ENCODE measurements at places on chromosomes 16 and 17.

DNA sequence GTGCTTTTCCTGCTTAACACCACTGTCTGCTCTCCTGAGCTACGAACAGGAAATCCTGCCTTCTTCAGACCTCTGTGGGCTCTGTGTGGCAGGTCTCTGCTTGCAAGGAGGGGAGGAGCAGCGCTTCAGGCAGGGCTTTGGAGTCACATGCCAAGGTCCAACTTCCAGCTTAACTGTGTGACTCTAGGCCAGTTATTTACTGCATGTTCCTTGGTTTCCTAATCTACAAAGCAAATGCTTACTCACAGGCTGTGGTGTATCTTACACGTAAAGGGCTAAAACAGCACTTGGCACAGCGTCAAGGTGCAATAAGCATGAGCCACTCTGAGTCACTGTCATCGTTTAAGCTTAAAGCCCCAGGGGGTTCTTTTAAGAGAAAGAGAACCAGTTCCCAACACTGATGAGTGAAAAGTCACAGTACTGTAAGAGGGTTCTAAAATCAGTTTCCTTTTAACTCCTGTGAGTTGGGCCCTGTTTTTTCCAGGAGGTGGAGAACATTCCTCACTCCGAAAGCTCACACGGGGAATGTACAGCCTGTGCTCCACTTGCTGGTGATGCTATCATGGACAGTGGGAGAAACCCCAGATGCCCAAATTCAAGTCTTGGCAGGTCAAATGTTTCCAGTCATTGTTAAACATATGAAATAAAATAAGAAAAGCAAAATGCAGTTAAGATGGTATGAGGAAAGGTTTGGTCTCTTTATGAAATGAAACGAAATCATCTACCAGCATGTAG is 54.1 kb upstream of the BCAR1 start:
- DNase-seq: no peak

- DNase-seq: no peak
These were observed 1.6 kb downstream of the HIC1 start for GRCh38 chr17:2056206-2057174.

DNA sequence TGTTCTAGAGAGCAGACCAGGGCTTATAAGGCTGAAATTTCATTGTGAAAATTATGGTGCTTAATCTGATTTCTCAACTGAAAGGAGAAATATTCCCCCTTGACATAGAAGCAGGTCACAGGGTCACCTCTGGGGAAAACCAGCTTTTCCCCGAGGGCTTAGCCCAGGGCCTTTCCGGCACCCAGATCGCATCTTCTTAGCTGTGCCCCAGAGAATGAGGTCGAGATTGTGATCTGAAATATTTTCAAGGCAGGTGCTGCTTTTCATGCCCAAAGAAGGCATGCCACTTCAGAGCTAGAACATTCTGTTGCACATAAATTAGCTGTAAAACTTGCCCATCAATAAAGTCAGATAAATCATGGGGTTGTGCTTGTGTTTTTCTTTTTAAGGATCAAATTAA is 25.4 kb upstream of the ARHGAP17 start:
- DNase-seq: no peak

DNA sequence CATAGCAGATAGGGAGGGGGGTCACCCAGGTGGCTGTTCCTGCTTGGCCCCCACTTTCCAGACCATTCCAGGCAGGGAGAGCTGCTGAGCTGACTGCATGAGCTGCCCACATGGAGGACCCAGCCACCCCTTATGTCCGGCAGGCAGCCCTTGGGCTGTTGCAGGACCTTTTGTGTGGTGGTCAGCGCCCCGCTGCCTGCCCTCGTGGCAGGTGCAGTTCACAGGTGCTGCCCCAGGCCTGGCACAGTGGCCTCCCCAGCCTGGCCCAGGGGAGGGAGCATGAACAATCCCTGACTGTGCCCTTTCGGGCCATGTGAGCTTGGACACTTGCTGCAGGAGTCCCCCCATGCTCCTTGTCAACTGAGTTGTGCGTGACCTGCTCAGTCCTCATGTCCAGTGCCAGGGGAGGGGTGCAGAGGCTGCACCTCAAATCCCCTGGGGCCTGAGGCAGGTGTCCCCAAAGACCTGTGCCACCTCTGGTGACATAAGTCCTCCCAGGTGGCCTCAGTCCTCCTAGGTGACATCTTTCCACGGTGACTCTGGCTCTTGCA is 8.6 kb downstream of the TBC1D26 start:
- DNase-seq: no peak

- no peak for DNase-seq
These were observed 12.0 kb upstream of the RNF157 start for GRCh38 chr17:76252040-76252954.

- DNase-seq: no peak
These were observed 102.8 kb downstream of the MYO1D start for GRCh38 chr17:32773856-32774694.

- no peak for DNase-seq
These were observed 7.5 kb downstream of the DNASE1L2 start for GRCh38 chr16:2243781-2244180.

DNA sequence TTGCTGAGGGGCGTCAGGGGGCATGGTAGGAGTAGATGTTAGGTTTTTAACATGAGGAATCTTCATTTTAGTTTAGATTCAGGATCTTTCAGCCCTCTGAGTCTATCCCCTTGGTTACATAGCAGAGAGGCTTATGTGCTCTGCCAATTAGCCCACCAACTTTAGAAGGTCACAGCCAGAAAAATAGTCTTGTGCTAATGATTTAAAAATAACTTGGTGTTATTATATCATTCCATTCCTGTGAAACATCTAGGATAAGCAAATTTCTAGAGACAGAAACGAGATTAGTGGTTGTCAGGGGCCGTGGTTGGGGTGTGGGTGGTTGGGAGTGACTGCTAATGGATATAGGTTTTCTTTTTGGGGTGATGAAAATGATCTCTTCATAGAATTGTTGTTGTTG is 183.7 kb downstream of the SNX29 start:
- DNase-seq: no peak

DNA sequence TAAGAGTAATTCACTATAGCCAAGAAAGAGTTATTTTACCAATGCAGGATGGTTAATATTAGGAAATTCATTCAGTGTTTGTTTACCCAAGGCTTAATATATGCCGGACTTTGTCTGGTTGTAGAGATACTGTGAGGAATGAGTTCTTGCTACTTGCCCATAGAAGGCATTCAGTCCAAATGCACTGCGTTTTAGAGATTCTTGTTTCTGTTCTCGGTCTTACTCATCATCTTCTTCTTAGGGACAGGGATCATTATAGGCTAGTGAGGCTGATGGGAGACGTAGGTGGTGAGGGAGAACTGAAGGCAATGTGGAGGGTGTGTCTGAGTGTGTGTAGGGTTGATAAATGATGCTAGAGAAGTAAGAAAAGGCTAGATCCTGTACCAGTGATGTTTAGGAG is 90.7 kb downstream of the OR1D5 start:
- DNase-seq: no peak

DNA sequence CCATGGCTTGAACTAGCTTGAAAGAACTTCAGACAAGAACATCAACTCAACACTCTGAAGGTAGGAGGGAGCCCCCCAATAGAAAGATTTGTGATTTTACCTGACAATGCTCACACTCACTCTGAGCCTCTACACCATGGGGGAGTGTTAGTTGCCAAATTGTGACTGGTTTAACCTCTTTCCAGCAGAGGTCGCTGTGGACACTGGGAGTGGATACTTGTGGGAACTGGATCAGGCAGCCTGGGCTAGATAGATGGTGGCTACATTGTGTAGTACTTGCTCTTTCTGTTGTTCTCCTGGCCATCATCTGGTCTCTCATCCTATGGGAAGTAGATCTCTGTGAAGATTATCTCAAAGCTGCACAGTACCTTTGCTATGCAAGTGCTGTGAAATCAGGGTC is 2.9 kb downstream of the SMPD3 start:
- DNase-seq: no peak

- DNase-seq: no peak
These were observed 308.9 kb upstream of the MON1B start for GRCh38 chr16:76882105-76882504.

DNA sequence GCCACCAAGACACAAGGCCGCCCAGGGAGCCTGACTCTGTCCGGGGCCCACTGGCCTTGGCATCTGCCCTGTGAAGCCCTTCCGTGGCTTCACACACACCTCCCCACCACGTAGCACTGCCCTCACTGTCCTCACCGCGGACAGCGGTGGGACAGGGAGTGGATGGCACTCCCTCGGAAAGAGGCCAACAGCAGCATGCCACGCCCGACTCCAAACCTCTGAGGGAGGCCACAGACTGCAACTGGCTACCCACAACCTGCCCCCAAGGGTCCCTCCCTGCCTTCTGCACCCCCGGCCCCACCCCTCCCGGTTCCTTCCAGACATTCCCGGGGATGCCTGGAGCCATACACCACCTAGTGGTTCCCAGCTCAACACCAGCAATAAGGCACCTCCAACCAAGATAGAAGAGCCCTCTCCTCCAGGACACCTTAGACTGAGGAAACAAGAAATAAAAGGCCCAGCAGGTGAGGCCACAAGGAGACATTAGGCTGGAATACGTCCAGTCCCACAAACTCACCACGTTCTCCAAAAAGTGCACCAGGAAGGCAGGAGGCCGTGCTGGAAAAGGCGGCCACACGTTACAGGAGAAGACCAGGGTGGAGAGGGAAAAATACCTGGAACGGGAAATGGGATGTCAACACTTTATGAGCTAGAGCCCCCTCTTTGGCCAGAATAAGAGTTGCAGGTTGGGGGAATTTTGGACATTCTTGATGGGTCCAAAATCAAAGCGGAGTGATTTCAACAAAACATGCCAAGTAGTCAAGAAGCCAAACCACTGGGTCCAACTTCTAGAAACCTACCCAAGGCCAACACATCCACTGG is 310.0 kb downstream of the SOX9 start:
- DNase-seq: no peak

- peak; percentile 63 for DNase-seq
These were observed 10.1 kb upstream of the ZFPM1 start for GRCh38 chr16:88442727-88443576.

DNA sequence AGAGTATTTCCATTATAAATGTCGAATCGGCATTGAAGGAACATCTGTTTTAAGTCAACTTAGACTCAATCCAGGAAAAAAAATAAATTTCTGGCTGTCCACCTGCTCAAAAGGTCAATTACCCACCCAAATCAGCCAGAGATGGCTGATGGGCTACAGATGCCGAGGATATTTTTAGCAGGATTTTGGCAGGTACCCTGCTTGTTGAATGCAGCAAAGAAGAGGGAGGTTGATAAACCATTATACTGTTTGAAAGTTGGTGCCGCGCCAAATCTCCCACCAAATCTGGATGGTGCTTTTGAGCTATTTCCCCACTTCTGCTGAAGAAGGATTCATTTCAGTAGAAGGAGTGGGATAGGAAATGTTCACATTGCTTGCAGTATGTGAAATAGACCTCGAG is 537.7 kb downstream of the MAF start:
- no peak for DNase-seq

GRCh38 chr17:1997927-1998742 is 27.0 kb downstream of the RTN4RL1 start:
- DNase-seq: no peak

DNA sequence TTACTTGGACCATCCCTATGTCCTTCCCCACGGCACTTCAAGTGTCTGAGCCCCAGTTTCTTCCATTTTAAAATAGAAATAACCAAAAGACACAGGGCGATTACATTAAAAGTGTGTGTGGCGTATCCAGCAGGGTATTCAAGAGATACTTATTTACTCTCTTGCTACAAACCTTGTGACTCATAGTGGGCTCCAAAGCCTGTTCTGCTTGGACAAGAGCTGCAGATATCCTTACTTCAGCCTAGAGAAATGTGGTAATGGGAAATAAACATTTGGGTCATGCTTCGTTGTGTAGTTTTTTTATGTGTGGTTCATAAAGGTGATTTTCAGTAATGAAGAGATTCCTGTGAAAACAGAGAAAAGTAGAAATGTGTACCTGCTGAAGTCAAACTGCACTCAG is 288.9 kb upstream of the CDH11 start:
- DNase-seq: no peak

DNA sequence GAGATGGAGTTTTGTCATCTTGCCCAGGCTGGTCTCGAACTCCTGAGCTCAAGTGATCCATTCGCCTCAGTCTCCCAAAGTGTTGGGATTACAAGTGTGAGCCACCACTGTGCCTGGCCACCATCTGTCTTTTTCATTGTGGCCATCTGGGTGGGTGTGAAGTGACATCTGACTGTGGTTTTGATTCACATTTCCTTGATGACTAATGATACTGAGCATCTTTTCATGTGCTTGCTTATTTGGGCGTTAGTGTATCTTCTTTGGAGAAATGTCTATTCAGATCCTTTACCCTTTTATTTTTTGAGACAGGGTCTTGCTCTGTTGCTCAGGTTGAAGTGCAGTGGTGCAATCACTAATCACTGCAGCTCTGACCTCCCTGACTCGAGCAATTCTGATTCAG is 53.9 kb upstream of the ERN1 start:
- DNase-seq: no peak

GRCh38 chr17:41440531-41441033 is at the start of gene KRT38:
KRT38 (minus strand) TSS chr17:41440983; CDS start chr17:41440921, 62 bp downstream.
- DNase-seq: no peak

Data from stimulated activated CD8-positive, alpha-beta memory T cell treated with anti-CD3 and anti-CD28 coated beads, Interleukin-15, amount 100 ng/mL, for 24 hours (primary cell).